ENCODE measurements at places on chromosomes 11 and 22. TPM values are rescaled to one million over a fixed set of nuclear protein-coding genes. Genes with fewer than 3 reads are reported as not detected.

Gene MS4A8
- not detected for total RNA-seq

Gene HBE1
- total RNA-seq, result not detected

Gene MMP20
- not detected for total RNA-seq

Gene OR2AT4
- not detected for total RNA-seq

Gene IGSF22
- total RNA-seq, result 0.19 TPM

Gene CCDC179
- total RNA-seq, result not detected

Gene OR10A2
- total RNA-seq, result not detected

DNA sequence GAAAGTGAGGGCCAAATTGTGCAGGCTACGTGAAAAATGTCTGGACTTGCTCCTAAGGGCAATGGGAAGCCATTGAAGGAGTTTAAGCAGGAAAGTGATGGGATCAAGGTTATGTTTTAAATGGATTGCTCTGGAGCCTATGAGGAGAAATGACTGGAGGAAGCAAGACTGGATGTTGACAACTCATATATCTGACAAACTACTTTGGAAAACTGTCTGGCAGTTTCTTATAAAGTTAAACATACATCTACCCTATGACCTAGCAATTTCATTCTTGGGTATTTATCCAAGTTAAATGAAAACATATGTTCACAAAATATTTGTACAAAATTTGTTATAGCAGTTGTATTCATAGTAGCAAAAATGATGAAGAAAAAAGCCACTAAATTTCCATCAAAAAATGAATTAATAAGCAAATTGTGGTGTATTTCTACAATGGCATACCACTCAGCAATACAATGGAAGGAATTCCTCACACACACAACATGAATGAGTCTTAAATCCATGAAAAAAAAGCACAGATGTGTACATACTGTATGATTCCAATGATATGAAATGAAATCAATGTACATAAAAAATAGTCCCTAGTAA, 24.1 kb downstream of the FZD4 start:
- DNase-seq, result no peak

GRCh38 chr22:19760058-19760950, at the start of gene TBX1:
Gene TBX1, plus strand, starts transcription at chr22:19760778. Its CDS starts 66 bp downstream, at chr22:19760844.
- no peak for DNase-seq

DNA sequence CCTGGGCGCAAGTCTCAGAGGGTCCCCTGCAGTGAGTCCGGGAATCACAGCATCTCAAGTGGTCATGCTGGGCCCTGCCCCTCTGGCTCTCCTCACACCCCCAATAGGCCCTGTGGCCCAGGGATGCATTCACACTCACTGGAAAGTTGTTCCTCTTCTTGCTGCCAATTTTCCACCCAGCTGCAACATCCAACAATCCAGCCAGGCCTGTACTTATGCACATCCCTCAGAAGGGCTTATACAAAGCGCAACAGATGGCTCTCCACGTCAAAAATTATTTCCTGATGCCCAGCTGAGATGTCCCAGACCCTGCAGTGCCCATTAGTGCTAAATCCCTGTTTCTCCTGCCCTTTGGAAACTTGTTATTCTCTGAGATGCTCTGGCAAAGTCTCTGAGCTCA, 407.8 kb upstream of the NARS2 start:
- no peak for DNase-seq

GRCh38 chr11:76644591-76644990, 26.0 kb downstream of the LRRC32 start:
- DNase-seq, result no peak

DNA sequence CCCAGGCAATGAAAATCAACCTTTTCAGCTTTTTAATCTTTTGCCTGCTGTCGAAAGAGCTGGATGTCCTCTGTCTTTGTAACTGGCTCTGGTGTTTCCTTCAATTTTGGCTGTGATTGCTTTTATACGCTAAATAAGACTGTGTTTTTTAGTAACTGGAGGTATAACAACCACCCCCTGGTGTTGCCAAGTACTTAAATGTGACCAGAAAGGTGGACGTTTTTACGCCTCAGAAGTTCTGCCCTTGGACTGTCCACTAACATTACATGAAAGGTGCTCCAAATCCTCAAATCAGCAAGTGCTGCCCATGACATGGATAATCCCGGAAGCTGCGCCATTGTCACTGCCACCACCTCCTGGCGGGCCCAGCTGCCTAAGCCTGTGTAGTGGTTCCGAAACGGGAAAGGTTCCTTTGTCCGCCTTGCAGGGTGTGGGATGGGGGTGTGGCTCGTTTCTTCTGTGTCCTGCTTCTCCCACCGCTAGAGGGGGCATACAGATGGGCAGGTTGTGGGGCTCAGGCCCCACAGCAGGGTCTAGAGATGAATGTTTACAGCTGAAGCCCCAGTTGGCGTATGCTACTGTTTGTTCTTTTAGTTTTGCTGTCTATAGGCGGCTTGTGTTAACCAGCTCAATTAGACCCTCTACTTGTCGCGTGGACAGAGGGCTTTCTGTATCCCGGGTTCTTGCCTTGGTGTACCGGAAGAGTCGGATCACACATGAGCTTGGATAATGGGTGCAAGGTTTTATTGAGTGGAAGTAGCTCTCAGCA, 82.2 kb upstream of the SEPTIN5 start:
- DNase-seq, result no peak

GRCh38 chr11:123069908-123070821, 8.2 kb upstream of the HSPA8 start:
- no peak for DNase-seq

DNA sequence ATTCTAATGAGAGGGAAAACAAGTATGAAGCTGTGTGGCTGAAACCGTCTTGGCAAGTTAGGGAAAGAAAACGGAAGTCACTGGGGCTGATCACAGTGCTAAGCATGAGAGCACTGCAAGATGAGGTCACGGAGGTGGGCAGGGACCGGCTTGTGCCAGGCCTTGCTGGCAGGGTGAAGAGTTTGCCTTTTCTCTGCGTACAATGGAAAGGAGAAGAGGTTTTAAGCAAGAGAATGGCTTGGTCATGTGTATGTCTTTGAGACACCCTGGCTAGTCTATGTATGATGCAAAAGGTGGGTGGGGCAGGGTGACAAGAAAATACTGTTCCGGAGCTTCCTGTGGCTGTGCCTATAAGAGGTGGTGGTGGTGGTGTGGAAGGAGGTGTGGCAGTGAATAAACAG, 567.9 kb downstream of the NTM start:
- DNase-seq, result no peak

GRCh38 chr11:76666830-76667229, 3.7 kb downstream of the LRRC32 start:
- DNase-seq, result no peak

DNA sequence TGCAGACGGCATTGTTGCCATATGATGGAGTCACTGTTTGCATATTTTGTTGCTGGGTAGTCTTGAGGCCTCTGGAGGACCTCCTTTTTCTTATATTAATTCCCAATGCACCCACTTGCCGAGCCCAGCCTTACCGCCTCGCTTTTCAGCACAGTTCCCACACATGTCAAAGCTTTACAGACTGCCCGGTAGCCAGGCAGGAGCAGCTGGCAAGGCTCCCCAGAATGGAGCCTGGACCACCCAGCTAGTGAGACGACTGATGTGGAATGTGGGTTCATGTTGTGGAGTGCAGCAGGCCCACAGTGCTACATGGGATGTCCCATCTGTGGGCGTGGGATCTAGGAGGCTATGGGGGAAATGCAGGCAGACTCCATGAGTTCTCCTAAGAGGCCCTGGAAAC, 99.4 kb upstream of the MTMR2 start:
- DNase-seq, result no peak

GRCh38 chr22:27734066-27734465, 67.5 kb downstream of the MN1 start:
- DNase-seq, result no peak

DNA sequence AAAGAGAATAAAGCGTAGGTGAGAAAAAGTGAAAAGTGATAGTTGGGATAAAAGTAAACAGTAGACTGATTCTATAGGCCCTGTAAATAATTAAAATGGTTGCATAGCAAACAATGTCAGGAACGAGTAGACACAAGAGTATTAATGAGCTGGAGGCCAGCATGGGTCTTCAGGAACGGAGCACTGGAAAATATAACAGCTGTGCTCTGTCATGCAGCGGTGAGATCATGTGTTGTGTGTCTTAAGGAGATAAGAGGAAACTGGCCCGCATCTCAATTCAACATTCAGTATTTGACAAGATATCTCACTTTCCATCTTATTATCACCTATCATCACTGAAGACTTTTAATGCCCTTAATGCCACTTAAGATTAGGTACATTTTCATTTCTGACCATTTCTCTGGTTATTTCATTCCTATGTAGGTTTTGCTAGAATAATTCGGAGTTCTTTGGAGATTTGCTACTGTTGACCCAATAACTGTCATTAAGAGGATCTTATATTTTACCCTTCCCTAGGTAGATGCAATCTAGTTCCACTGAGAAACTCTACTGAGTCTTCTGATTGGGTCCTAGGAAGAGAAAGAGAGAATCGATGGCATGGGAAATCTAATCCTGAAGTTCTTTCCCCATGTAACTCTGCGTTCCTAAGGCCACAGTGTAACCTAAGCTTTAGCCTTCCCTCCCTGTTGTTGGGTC, 35.5 kb upstream of the VWA5A start:
- DNase-seq, result no peak

- DNase-seq, result no peak
These were observed 43.9 kb downstream of the ELFN2 start for GRCh38 chr22:37383341-37383740.

- no peak for DNase-seq
These were observed 326.6 kb upstream of the LRRC4C start for GRCh38 chr11:41786087-41786486.

DNA sequence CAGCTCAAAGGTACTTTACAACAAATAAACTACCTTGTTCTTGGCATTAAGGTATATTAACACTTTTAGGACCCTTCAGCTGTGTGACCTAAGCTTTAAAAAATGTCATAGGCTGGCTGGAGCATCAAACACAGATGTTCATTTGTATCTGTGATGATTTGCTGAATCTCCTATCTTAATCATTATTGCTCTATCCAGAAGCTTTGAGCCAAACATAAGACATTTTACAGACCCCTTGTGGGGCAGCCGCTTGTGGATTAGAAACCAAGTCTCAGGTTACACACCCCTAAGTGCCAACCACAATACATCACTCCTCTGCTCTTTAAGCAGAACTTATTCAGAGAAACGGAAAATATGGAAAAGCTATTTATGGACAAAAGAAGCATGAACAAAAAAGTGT, 394.2 kb upstream of the CCDC90B start:
- DNase-seq, result no peak

DNA sequence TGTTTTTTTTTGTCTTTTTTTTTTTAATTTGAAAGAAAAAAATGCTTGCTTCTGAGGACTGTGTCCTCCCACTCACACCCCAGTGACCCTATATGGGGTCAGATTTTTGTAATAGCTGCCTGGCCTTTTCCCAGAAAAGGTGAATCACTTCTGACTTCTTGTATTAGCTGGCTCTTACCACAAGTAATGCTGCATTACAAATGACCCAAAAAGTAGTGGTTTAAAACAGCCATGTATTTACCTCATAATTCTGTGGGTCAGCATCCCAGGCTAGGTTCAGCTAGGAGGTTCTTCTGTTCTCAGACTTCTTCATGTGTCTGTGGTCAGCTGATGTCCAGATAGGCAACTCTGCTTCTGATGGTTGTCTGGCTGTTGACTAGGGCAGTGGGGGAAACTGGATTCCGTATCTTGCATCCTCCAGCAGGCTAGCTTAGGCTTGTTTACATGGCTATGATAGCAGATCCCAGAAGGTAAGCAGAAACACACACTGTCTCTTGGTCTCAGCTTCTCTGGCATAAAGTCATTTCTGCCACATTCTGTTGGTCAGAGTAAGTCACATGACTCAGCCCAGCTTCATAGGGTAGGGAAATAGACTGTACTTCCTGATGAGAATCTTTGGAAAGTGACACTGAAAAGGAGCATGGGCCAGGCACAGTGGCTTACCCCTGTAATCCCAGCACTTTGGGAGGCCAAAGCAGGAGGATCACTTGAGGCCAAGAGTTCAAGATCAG, 19.5 kb downstream of the LHFPL7 start:
- no peak for DNase-seq

GRCh38 chr22:29245626-29246385, 22.0 kb downstream of the RHBDD3 start:
- peak; percentile 76 for DNase-seq

- no peak for DNase-seq
These were observed 98.5 kb downstream of the DBX1 start for GRCh38 chr11:20061776-20062175.

GRCh38 chr11:47981667-47982404, 1.5 kb downstream of the PTPRJ start:
- no peak for DNase-seq

DNA sequence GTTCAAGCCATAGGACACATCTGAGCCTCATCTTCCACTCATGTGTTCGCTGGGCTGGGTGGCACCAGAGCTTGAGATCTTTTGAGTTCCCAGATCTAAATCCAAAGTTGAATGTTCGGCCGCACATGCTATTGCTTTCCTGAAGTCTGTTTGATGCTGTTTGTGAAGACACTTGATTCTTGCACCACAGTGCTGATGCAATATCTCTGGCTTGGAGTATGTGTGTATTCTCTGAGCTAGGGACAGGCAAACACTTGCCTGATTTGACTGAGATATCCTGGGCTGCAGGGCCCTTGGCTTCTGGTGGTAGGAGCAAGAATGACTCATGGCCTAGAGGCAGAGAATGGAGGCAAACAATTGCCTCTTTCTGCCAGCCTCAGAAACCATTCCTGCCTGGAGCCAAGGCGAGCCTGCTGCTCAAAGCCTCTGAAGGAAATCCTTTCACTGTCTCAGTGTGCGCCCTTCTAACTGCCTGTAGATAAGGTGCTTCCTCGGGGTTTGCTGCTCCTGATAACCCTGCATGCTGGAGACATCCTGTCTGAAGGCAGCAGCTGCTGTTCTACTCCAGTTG, 73.0 kb downstream of the CYB5R2 start:
- DNase-seq, result no peak

DNA sequence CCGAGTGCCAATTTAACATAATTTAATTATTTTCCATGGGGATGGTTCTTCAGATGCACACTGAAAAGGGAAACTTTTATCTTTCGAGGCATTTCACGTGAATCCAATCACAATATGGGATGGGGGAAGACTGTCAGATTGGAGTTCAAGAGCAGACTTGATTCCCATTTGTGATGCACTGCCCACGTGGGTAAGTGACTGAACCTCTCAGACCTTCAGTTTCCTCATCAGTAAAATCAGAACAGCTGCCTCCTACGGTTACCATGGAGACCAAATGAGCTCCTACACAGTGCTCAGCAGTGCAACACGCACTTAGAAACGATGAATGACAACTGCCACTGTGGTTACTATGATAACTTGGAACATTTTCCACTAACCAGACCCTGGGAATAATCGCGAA, 21.7 kb downstream of the KIAA0930 start:
- peak; percentile 46 for DNase-seq
